Transverse colon (tissue), 4 donors: ENCODE measurements at places on chromosomes 1 and 21.

GRCh38 chr21:35145626-35146233 is 96.6 kb upstream of the RUNX1 start:
- DNase-seq: no peak

- no peak for DNase-seq
Observed at GRCh38 chr1:68188644-68189340, 43.5 kb downstream of the WLS start.

GRCh38 chr1:178137238-178137637 is 43.3 kb downstream of the RASAL2 start:
- no peak for DNase-seq

GRCh38 chr1:155186794-155187455 is 13.3 kb downstream of the TRIM46 start:
- DNase-seq: no peak

DNA sequence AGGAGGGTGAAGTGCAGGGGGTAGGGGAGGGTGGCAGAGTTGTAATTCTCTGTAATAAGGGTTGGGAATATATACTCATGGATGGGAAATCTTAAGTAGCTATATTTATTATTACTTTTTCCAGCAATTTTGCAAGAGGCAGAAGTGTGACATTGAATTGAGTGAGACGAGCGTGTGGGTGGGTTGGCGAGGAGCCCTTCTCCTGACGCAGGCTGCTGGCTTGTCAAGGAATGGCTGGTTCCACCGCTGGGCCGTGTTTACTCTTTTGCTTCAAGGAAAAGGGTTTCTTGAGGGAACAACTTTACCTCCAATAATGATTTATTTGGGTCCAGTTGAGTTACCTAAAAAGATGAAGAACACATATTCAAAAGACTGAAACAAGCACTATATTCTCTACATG is 17.9 kb upstream of the DMRTA2 start:
- no peak for DNase-seq

DNA sequence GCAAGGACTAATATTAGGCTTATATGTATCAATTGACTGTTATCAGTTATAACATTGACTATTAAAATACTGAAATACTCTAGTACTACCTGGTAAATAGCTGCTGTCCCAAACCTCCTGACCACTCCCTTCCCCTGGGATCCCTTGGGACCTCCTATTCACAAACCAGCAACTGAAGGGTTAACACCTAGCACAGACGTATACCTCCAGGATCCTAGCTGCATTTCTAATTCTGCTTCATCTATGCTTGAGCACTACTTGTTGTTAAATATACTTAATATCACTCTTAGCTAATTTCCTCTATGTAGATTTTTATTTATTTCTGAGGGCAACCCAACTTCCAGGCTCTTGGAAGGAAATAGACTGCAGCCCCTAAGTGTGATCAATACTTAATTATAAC is 1.8 kb upstream of the NFYC start:
- no peak for DNase-seq

GRCh38 chr1:35931446-35932157 is 697 bp downstream of the AGO3 start:
- DNase-seq: peak; percentile 42

- DNase-seq: no peak
Observed at GRCh38 chr1:89460325-89460724, 64.3 kb upstream of the LRRC8B start.

DNA sequence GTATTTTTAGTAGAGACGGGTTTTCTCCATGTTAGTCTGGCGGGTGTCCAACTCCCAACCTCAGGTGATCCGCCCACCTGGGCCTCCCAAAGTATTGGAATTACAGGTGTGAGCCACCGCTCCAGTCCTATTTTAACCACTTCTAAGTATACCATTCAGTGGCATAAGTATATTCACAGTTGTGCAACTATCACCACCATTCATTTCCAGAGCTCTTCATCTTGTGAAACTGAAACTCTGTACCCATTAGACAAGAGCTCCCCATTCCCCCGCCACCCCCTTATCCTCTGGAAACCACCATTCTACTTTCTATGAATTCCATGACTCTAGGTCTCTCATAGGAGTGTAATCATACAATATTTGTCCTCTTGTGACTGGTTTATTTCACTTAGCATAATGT is 40.2 kb upstream of the CAMTA1 start:
- no peak for DNase-seq

DNA sequence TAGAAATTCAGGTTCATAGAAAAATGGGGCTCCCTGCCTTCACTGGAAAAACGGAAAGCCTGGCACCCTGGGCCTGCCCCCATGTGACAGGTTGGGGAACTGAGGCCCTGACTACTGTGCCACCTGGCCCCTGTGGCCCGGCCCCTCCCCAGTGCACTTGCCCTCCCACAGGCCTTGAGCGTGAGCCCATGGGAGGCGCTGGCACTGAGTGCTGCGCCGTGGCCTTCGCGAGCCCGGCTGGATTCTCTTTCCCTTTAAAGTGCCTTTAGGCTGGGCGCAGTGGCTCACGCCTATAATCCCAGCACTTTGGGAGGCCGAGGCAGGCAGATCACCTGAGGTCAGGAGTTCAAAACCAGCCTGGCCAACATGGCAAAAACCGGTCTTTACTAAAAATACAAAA is 45.7 kb downstream of the SLC37A1 start:
- DNase-seq: peak; percentile 1

- no peak for DNase-seq
Observed at GRCh38 chr1:68233202-68233601, 879 bp upstream of the WLS start.

GRCh38 chr1:185526344-185527307 is 207.6 kb upstream of the HMCN1 start:
- DNase-seq: no peak

- no peak for DNase-seq
Observed at GRCh38 chr1:30824736-30825429, 67.3 kb upstream of the LAPTM5 start.

DNA sequence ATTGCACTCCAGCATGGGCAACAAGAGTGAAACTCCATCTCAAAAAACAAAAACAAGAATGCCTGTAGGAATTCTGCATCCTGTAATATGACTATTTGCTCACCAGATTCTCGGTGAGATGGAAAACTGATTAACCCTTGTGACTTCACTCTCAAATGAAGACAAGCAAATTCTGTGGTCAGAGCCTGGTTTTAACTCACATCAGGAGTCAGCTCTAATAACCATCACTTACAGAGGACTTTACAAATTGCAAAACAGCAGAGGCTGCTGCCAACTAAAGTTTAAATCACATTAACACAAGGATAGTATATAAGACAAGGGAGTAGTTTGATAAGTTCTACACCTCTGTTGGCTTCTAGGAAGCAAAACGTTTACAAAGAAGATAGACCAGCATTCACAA is 35.7 kb upstream of the FAM163A start:
- DNase-seq: no peak

DNA sequence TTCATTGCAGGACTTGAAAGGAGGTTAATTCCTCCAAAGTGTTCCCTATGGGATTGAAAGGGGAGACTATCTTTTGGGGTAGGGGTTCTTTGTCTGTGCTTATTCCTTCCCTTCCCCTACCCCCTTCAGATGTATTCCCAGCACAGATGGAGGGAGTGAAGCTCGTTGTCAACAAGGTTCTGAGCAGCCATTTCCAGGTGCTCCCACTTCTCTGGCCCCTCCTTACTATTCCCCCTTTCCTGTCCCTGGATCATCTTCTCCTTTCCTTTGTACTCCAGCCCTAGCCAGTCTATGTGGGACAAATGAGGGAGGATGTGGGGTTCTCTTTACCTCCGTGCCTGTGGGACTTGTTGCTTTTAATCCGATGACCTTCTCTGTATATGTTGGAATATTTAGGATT is 899 bp downstream of the TOMM40L start:
- DNase-seq: no peak

- DNase-seq: no peak
Observed at GRCh38 chr21:41725421-41726031, 41.3 kb downstream of the RIPK4 start.

- DNase-seq: no peak
Observed at GRCh38 chr1:242523719-242524570, 552 bp downstream of the PLD5 start.

GRCh38 chr21:38077569-38077968 is 161.3 kb upstream of the KCNJ6 start:
- no peak for DNase-seq

GRCh38 chr1:183859831-183860230 is 54.9 kb downstream of the RGL1 start:
- no peak for DNase-seq

DNA sequence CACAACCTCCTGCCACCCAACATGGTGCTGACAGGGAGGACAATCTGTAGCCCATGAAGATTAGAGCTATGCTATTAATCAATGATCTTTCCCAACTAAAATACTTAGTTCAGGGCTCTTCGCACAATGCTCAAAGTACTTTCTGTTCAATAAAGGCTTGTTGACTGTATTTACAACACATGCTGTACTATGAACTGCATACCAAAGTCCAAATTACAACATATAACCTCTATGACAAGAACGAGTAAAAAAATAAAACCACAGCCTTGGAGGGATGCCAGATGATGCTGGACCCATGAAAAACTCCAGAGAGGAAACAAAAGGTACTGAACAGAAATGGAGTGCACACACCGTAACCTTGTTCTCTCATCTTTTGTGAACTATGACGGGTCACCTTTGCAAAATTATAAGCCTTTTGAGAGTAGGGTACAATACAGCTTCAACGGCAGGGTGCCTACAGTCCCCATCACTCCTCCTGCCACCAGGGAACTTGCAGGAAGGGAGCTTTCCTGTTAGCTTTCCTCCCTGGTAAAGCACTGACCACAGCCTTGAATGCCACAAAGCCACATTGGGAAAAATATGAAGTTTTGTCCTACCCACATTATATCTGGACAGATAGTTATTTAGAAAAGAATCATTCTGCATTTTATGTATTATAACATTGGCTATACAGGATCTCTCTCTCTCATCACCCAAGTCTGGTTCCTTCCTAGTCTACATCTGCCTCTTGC is 175.6 kb downstream of the NRIP1 start:
- peak; percentile 47 for DNase-seq

DNA sequence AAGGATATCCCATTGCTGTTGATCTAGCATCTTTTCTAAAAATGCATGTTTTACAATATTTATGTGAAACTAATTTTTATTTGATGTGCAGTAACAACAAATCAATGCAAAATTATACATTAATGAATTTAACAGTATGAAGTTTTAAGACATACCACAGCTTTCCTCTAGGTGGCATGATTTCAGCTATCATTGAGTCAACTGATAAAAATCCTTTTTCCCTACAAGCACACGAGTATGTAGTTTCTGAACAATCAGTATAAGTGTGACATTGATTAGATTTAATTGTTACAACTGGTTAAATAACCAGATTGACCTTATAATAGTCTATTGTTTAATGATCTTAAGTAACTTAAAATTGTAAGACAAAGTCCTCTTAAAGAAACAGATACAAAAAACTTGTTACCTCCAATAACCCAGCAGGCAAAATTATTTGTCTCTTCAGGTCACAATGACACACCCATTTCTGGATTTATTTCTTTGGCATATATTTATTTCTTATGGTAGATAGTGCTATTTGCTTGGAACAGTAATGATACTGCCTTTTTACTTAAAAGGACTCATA is 5.8 kb upstream of the TGFB2 start:
- no peak for DNase-seq

- DNase-seq: no peak
Observed at GRCh38 chr1:235011064-235011598, 117.5 kb downstream of the TOMM20 start.

DNA sequence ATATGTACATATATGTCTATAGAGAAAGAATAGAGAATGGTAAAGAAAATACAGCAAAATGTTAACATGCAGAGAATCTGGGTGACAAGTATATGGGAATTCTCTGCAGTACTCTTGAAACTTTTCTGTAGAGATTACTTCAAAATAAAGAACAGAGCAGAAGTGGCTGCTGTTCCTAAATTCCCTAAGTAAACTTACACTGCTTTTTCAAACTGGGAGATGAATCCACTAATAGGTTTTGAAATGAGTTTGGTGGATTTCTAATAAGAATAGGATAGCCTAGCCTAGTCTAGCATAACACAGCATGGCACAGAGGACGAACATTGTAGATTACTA is 450 bp upstream of the CR2 start:
- DNase-seq: no peak

- no peak for DNase-seq
Observed at GRCh38 chr21:45598109-45598508, 45.4 kb upstream of the PCBP3 start.

DNA sequence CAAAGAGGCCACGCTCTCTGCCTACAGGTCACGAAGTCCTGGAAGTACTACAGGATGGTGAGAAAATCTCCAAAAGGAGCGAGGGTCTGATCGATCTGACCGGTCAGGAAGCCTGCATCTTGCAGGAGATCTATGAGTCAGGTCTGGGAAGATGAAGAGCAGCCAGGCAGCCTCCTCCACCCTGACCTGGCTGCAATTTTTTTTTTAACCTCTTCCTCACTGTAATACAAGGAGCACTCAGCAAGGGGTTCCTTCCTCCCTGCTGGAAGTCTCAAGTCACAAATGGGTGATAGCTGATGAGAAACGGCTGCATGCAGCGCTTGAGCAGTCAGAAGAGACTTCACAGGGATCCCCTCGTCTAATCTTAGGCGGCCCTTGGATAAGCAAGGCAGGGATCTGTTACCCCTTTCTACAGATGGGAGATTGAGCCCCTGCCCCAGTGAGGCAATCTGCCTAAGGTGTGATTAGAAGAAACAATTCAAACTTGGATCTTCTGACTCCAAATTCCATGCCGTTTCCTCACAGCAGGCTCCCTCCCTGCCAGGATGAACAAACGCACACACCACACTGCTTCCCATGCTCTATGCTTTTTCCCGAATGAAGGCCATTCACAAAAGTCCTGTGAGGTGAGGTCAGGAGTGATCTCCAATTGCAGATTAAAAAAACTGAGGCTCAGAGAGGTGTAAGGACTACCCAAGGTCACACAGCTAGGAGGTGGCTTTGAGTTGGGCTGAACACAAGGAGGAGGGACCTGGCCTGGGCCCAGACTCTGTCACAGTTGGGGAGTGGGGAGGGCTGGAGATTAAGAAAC is 48.3 kb downstream of the ECE1 start:
- DNase-seq: no peak

DNA sequence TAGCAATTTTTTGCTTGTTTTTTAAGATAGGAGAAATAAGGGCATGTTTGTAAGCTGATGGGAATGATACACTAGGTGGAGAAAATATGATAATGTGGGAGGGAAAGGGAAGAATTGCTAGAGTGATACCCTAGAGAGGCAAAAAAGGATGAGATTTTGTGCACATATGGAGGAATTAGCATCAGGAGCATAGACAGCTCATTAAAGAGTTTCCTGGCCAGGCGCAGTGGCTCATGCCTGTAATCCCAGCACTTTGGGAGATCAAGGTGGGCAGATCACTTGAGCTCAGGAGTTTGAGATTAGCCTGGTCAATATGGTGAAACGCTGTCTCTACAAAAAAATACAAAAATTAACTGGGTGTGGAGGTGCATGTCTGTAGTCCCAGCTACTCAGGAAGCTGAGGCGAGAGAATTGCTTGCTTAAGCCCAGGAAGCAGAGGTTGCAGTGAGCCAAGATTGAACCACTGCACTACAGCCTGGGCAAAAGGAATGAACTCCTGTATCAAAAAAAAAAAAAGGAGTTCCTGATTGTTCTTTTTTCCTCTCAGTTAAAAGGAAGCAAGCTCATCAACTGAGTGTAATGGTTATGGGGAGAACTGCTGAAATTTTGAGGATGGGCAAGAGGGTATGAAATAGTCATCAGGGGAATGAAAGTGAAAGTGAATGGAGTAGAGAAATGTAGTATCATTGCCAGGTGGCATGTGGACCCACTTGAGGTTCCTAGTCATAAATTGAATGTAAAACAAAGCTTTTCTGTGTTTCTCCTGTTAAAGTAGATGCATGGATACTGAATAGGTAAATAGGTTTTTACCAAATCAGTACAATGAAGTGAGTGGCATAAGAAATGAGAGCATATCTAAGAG is 35.5 kb downstream of the SH3GLB1 start:
- DNase-seq: no peak
